ENCODE measurements at places on chromosomes 7 and 10.

- no peak for DNase-seq
These were observed 21.4 kb upstream of the SCIN start for GRCh38 chr7:12549106-12549505.

GRCh38 chr7:109930049-109930448, 1160.9 kb upstream of the LRRN3 start:
- DNase-seq: no peak

GRCh38 chr10:7872041-7872442, 53.7 kb downstream of the TAF3 start:
- DNase-seq: no peak

DNA sequence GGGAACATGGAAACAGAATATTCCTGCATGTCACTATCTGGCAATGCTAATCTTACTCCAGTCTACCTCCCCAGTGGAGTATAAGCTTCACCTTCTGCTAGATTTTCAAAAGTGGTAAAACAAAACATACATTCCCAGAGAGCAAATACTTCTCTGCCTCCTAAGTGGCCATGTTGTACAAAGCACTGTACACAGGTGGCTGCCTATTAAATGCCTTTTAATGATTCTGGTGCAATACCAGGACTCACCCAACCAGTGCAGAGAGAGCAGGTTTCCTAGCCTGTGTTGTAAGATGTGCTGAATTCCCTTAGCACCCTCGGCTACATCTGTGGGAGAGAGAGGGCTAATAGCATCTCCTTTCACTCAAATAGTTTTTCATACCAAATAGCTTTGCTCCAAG, 684.3 kb upstream of the NRP1 start:
- DNase-seq: no peak

DNA sequence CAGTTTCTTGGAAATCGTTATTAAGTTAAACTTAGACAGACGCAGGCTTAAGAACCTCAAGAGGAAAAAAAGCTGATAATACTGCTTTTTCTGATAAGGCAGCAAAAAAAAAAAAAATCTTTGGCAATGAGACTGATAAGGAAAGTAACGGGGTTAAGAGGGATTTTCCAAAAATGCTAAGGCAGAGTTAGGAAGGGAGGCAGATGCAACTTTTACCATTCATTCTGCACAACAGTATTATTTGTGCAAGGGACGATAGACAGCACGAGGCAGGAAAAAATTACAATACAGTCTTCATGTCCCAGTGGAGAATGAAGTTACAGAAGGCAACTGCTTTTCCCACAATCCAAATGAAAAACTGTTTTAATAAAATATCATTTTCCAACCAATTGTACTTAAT, 194.0 kb downstream of the DOCK4 start:
- no peak for DNase-seq

DNA sequence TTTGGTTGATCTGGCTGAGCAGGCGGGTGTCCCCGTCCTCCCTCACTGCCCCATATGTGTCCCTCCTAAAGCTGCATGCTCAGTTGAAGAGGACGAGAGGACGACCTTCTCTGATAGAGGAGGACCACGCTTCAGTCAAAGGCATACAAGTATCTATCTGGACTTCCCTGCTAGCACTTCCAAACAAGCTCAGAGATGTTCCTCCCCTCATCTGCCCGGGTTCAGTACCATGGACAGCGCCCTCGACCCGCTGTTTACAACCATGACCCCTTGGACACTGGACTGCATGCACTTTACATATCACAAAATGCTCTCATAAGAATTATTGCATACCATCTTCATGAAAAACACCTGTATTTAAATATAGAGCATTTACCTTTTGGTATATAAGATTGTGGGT, 26.9 kb upstream of the TRIM56 start:
- DNase-seq: peak; percentile 45

All from activated CD8-positive, alpha-beta memory T cell treated with anti-CD3 and anti-CD28 coated beads, Interleukin-2, amount 50 U/mL, for 4 hours (primary cell).